Activated CD4-positive, alpha-beta T cell treated with anti-CD3 and anti-CD28 coated beads for 36 hours (primary cell): ENCODE measurements at places on chromosomes 3 and 15. TPM values are rescaled to one million over a fixed set of nuclear protein-coding genes. Genes with fewer than 3 reads are reported as not detected.

The SLC24A1 gene
- 8.0 TPM for total RNA-seq

The SLC51A gene
- not detected for total RNA-seq

The THRB gene
- not detected for total RNA-seq

The PPM1L gene
- 1.8 TPM for total RNA-seq

The GABRB3 gene
- not detected for total RNA-seq

The CNTN3 gene
- not detected for total RNA-seq

The C3orf85 gene
- not detected for total RNA-seq

- peak; percentile 10 for DNase-seq
Measured at GRCh38 chr15:62244762-62245161, 79.7 kb upstream of the C2CD4B start.

GRCh38 chr3:100932491-100932890, 60.7 kb downstream of the ABI3BP start:
- no peak for DNase-seq

- DNase-seq, result no peak
Measured at GRCh38 chr3:174023421-174023820, 625.9 kb downstream of the NLGN1 start.

DNA sequence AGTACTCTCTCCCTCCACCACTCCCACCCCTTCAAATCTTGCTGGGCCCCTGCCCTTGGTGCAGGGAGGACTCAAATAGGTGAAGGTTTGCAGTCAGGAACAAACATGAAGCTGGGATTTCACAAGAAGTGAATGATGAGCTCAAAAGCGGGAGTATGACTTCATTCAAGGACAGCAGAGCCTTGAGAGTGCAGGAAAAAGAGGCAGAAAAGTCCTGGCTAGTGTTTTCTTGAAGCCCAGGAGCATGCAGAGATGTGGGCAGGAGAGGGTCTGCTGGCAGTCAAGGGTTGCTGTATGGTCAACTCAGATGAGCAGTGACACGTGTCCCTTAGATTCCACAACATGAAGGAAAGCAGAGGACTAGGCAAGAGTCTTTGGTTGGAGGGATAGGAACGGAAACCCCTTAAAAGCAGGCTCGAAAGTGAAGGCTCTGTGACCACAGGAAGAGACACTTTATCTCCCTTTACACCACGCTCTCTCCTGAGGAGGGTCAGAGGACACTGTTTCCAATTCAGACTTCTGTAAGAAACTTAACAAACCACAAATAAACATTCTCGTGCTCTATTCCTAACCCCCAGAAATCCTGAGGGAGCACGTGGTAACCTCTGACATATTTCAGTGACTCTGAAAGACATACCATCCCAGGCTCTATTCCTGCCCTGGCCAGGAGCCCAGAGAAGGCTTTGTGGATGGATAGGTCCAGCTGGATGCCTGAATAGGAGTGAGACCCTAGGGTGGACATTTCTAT, 168.0 kb upstream of the NDN start:
- DNase-seq, result no peak

- no peak for DNase-seq
Measured at GRCh38 chr3:44568561-44568960, 13.6 kb downstream of the ZKSCAN7 start.

DNA sequence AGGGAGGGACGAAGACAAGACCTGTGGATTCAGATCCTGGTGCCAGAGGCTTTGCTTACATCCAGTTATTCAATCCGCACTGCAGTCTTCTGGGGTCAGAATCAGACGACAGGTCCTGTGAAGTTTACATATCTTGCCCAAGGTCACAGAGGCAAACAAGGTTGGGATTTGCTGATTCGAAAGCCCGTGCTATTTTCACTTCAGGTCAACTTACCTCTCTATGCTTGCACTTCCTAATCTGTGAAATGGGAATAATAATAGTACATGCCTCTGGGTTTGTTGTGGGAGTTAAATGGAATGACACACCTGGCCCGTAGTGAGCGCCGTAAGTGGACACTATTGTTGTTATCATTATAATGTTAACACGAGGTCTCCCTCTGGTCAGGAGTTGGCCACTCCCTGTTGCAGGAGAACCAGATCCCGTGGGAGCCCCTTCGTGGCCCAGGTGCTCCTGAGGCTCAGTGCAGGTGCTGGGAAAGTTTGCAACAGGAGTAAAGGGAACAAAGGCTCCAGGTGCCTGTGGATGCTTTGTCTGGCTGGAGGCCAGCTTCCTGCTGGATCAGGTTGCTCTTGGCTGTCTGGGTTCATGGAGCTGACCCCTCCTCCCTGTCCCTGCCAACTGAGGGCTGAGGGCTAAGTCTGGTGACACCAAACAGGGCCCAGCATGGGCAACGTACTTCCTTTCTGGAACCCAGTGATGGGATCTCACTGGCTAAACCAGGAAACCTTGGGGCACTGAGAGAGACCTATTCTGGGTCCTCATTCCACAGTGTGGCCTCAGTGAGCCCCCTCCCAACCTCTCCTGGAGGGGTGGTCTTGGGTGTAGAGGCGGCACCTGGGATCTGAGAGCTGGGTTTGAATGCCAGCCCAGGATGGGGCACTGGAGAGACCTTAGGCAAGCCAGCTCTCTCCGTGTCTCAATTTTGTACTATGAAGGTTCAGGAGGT, 40.1 kb upstream of the SEMA4B start:
- DNase-seq, result no peak

GRCh38 chr15:100922192-100923040, 3.3 kb downstream of the LRRK1 start:
- no peak for DNase-seq

- DNase-seq, result no peak
Measured at GRCh38 chr3:58645726-58646125, 20.8 kb downstream of the FAM3D start.

DNA sequence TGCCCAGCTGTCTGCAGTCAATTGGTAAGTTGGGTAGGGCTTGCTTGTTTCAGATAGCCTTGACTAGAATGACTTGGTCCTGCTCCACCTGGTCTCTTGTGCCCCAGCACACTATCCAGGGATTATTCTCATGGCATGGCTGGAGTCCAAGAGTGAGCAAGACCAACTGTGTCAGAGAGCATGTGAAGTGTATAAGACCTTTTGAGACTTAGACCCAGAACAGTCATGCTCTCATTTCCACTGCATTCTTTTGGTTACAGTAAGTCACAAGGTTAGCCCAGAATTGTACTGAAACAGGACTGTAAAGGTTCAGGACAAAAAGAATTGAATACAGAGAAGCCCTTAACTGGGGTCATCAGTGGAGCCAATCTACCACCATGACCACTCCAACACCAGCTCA, 650.8 kb upstream of the ADAMTS9 start:
- DNase-seq, result no peak

- DNase-seq, result no peak
Measured at GRCh38 chr3:8555113-8555661, 53.6 kb downstream of the LMCD1 start.

GRCh38 chr3:83953417-83954089, 1005.2 kb upstream of the CADM2 start:
- no peak for DNase-seq

GRCh38 chr3:27578032-27578431, 93.8 kb upstream of the SLC4A7 start:
- no peak for DNase-seq

- no peak for DNase-seq
Measured at GRCh38 chr15:33756961-33757360, 211.3 kb upstream of the CHRM5 start.

DNA sequence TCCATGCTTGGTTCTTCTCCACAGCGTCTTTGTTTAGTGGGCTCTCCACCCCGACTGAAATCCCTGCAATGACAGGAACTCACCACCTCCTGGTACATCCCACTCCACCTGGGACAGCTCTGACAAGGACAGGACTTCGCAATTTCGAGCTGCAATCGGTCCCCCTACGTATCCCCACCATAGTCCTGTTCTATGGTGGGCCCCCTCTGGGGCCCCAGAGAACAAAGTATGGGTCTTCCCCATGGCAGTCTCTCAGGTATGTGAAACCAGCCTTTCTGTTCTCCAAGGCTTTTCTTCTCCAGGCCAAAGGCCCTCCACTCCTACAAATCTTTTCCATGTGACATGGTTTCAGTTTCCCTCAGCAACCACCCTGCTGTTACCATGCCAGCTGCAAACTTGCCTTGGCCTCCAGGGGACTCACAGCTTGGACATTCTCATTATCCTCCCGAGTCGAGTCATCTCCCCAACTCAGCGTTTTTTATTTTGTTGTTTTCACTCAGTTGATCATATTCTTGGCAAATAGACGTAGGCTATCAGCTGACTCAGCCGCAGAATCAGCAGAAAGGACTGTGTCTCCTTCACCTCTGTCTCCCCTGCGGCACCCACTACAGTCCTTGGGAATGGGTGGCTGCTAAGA, 233.3 kb downstream of the OPA1 start:
- no peak for DNase-seq
